ENCODE measurements at places on chromosomes 16 and 17.

DNA sequence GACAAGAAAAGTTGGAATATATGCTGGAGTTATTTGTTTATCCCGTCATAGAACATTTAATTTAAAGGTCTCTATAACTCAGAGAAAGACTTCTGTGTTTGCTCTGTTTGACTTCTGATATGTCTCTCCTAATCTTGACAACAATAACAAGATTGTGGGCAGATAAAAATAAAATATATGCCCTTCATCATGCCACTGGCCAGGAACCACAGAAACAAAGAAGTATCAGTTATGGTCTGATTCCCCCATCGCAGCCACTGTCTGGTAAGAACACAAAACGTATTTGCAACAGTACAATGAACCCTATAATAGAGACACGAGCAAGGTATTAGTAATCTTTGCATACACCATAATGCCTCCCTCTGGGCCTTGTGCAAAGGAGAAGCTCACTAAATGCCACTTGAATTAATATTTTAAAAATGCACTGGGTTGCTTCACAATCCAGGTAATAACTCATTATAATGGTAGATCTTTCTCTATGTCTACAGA lies 1498.3 kb downstream of the CDH11 start:
- DNase-seq, result no peak

- no peak for DNase-seq
Measured at GRCh38 chr17:58325289-58325726, 3.3 kb downstream of the TSPOAP1 start.

- no peak for DNase-seq
Measured at GRCh38 chr16:49000594-49000993, 281.0 kb downstream of the CBLN1 start.

DNA sequence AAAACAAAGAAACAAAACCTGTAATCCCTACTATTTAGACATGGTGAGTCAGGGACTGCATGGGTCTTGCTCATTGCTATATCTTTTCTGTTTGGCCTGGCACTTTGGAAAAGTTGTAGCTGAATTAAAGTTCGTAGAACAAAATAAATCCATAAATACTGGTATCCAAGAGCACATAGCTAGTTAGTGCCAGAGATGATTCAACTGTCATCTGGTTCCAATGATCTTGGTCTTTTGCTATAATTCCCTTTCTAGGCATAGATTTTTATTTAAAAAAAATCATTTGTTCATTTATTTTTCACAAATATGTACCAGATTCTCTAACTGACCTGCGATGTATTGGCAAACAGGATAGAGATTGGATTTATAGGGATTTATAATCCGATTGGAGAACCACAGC lies 1436.1 kb upstream of the GOT2 start:
- DNase-seq, result no peak

DNA sequence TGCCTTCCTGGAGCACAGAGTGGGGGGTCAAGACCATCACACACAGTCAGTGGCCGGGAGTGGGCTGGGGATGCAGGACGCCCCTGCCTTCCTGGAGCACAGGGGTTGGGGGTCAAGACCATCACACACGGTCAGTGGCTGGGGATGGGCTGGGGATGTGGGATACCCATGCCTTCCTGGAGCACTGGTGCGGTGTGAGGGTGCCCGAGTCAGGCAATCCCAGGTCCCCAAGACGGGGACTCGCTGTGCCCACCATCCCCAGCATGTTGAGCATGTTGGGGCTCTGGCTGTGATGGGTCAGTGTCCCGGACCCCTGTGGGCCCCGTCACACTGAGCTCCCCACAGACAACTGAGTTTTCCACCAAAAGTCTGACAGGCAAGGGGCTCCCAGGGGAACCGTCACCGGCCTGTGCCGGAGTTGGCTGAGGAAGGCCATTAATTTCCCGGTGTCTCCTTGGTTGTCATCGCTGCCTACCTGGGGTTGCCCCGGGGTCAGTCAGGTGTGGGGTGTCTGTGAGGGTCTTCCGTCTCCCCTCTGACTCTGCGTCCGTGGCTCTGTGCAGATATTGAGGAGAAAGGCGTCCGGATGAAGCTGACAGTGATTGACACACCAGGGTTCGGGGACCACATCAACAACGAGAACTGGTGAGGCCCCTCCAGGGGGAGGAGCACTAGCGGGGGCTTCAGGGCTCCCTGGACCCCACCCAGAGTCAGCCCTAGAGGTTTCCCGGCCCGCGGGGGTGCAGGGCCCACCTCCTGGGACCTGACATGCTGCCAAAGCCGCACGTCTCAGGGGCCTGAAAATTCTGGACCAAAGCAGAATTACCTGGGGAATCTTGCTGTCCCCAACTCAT lies 347.1 kb downstream of the SEC14L1 start:
- DNase-seq, result no peak

DNA sequence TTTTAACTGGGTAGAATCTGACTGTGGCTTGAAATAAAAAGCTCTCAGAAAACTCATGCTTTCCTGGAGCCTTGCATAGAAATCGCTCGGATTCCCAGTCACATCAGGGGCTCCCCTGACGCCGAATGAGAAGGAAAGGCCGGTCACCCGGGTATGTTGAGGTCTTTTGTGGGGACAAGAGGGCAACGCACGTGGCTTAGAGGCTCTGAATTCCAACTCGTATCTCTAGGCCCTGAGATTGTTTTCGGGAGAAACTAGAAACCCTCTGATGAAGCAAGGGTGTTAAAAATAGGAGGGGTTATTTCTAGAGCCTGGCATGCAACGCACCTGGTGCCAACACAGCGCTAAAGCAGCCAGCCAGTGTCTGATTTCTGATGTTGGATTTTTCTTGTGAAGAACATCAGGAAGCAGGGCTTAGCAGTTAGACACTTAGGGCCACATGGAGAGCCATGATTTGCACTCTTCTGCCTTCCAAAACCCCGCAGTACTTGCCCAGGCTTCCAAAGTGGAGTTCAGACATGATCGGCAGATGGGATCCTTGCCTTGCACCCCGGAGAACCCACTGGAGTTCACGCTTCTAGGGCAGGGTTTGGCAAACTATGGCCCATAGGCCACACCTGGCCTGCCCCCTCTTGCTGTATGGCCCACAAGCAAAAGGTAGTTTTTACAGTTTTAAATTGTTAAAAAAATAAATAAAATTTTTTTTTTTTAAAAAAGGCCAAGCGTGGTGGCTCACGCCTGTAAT lies 12.6 kb downstream of the CACNG1 start:
- no peak for DNase-seq

DNA sequence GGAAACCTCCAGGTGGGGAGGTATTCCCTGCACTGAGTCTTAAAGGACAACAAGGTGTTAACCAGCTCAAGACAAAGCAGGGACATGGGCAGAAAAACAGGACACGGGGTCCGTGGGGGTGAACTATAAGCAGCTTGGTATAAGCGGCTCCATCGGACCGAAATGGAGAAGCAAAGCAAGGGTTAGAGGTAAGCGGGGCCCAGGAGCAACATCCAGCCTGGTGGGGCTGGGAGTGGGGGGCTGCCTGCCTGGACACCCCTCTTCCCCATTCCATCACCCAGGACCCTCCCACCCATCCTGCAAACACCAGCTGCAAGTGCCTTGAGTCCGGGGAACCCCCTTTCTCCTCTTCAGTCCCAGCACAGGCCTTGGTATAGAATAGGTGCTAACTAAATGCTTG lies 29.5 kb downstream of the MYH11 start:
- no peak for DNase-seq

GRCh38 chr16:55248058-55248457 lies 75.9 kb upstream of the IRX6 start:
- DNase-seq, result no peak

DNA sequence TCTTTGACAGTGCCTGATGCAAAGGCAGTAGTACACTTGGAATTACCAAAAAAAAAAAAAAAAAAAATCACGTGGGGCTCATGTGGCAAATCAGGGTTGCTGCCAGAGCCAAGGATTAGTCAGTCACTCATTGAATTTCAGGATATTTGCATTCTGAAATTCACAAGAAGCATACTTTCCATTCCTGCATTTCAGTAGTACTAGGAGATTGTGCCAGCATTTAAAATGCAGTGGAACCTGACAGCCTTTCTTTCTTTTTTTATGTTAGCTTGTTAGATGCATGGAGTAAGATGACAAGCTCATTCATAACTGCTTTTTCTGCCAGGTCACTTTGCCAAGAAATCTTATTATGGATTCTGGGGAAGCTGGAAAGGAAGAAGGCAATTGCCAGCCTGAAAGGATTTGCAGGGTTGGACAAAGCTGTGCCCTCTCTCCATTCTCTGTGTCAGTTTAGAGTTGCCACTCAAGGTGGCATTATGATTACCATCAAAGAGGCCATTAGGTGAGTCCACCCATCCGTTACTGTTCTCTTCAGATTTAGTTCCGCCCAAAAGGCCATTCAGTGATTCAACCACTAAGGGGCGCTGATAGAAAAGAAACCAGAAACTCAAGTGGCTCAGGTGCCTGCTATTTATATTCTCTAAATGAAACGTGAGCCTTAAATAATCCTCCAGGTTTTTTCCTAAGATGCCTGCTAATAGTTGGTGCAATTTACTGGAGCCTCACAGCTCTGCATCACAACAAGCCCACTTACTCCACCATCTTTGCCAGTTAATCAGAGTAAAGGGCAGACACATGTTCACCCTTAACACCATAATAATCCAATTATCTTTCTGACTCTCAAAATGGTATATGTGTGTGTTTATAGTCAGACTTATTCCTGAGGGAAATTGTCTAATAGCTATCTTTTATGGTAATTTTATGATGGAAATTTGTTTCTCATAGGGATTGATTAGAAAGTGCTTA lies 59.0 kb downstream of the TANGO6 start:
- DNase-seq, result no peak

GRCh38 chr16:13390093-13390985 lies 488.9 kb downstream of the SHISA9 start:
- DNase-seq, result no peak

DNA sequence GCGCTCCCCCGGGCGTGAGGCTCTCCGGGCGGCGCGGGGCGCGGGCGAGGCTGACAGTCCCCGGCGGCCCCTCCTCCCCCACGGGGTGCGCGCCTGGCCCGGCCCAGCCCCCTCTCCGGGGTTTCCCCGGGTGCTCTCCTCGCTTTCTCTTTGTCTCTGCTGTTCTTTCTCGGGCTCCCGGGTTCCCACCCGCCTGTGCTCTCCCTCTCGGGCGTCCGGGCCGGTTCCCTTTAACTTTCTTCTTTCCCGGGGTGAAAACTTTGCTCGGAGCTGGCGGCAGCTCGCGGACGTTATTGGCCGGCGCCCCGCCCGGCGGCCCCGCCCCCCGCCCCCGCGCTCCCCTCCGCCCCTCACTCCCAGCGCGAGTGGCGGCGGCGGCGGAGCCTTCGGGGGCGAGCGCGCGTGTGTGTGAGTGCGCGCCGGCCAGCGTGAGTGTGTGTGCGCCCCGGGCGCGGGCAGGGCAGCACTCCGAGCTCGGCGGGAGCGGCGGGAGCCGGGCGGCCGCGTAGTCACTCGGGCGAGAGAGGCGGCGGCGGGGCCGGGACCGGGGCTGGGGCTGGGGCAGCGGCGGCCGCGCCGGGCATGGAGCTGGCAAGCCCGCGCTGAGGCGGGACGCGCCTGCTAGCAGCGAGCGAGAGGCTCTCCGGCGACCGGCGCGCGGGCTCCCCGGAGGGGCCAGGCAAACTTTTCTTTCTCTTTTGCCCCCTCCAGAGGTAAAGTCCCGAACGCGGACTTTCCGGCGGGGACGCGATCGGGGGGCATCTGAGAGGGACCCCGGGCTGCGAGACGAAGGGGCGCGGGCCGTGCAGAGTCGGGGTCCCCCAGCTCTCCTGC lies at the start of gene NTN1:
NTN1 (plus strand) TSS at position 353 of the 834 bp plus-strand sequence. CDS start 864 bp downstream, outside the sequence.
- peak; percentile 70 for DNase-seq

GRCh38 chr17:78819402-78819801 lies 21.2 kb downstream of the USP36 start:
- no peak for DNase-seq

- DNase-seq, result no peak
Measured at GRCh38 chr16:5895976-5896375, 798.4 kb upstream of the EEF2KMT start.

- DNase-seq, result no peak
Measured at GRCh38 chr17:32527146-32527545, 40.4 kb downstream of the CDK5R1 start.

DNA sequence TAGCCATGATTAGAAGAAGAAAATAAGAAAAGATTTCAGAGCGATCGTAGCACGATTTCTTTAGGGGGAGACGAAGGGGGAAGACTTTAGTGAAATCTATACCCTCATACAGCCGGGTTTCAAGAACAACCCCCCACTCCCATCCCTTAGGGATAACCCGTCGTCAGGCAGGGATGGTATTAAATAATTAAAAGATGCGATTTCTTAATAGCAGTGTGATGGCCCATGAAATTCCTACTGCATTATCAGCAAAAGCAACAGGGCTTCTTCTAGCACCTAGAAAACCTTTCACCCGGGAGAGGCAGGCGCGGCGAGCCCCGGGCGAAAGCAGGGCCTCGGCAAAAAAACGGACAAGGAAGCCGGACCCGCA lies 1.4 kb downstream of the CDH11 start:
- DNase-seq, result no peak

DNA sequence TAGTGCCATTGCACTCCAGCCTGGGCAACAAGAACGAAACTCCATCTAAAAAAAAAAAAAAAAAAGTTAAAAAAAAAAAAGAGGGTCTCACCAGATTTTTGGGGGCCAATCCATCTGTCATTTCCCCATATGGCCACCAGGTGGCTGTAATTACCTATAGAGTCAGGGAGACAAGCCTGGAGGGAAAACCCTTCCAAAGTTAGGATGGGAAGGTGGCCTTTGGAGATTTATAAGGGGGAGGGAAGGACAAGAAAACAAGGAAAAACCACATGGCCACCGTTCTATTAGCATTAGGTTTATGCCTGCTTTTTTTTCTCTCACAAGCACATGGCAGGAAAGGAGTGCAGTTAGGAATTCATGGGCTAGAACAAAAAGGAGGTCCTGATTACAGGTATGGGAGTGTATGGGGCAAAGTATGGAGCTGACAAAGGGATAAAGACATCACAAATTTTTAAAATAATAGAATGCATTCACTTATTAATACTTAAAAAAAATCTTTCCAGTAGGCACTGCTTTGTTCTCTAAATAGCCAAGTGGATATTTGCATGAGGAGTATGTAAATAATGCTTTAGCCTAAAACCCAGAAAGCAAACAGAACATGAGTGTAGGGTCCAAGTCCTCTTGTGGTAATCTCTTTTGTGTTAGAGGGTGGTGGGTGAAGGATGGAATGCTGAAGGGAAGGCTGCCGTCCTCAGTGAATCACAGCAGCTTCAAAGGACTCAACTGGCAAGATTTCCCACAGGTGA lies 5.1 kb downstream of the CYB5D1 start:
- DNase-seq, result no peak

DNA sequence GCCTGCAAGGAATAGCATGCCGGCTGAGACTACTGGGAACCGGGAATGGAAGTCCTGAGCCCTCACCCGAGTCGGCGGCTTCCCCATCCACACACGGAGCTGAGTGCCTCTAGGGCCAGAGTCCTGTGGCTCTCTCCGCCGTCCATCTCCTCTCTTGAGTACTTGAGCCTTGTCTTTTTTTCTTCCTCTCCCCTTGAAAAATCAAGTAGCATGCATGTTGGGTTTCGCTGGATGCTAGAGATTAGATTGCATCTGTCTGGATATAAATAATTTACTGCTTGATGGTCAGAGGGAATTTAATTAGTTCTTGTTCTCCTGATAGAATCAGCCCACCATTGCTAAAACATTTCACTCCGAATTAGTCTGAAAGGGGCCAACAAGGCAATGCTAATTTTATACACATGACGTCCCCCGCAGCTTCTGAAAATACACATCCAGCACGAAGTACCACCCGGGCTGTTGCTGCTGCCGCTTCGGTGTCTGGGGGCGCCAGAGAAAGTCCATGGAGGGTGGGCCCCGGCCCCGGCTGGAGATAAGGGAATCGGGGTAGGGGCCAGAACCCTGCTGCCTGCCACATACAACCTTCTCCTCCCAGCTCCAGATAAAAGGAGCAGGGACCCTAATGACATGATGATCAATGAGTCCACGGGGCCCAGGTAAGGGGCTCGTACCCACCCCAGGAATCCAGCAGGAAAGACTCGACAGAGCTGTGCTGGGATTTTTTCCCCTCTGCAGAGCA lies 48.5 kb downstream of the RBFOX3 start:
- DNase-seq, result no peak
